ENCODE measurements at places on chromosomes 2 and 18.

- DNase-seq = no peak
These were observed 74.6 kb downstream of the DHRS9 start for GRCh38 chr2:169143998-169144397.

- no peak for DNase-seq
These were observed 439.1 kb downstream of the EIPR1 start for GRCh38 chr2:2938481-2938880.

DNA sequence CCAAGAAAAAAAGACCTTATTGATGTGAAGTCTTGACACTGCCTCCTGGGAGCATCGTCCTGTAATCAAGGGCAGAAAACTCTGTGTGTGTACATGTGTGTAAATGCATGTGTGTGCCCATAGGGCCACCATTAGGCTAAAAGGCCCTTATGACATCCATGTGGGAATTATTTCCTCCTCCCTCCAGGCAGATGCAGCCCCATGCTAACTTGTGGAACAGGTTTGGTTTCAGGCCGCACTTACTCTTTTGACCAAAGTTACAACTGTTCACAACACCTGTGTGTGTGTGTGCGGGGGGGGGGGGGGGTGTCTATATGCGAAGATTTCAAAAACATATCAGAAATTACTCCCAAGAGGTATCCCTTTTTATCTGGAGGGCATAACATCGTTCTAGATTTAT lies 87.4 kb upstream of the SLC14A2 start:
- no peak for DNase-seq

- no peak for DNase-seq
These were observed 889.5 kb upstream of the NXPH2 start for GRCh38 chr2:139669675-139670074.

DNA sequence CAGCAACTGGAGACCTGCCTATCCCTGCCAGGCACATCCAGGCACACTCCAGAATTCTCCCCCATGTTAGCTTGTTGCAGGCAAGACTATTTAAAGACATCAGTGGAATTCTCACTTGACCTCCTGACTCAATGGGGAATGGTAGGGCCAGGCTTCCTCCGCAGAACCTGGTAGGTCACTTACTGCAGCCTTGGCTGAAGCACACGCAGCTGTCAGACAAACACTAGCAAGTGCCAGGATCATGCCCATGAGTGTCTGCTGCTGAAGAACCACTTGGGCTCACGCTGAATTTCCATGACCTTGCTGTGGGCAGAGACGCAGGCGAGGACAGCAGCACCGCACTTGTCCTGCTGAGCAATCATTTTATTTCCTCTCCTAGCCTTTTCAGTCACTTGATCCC lies 3.2 kb downstream of the LRRC30 start:
- DNase-seq = no peak

Measured in CD4-positive, alpha-beta T cell treated with Interleukin-4 for 1 hour (primary cell).